HFFc6 (cell line): ENCODE measurements at places on chromosomes 7 and 10. TPM values are rescaled to one million over a fixed set of nuclear protein-coding genes. Genes with fewer than 3 reads are reported as not detected.
A peak's percentile ranks its signal among the peaks of the same experiment; 100 is the strongest.

GRCh38 chr10:70974351-70974901, 86.1 kb upstream of the PCBD1 start:
- peaks cover 29% of the 10 kb centered on the region for H3K27me3 ChIP-seq
- H3K4me3 ChIP-seq, result no peak overlapping the region
- peak; percentile 20 for DNase-seq
- H3K4me1 ChIP-seq, result no peaks in the 10 kb centered on the region
- no peak overlapping the region for H3K27ac ChIP-seq
- 0 out of 2 replicates have a peak, but pooled peaks cover 5% of the 10 kb centered on the region for H3K36me3 ChIP-seq

VWA2 gene
- total RNA-seq, result not detected in 2 replicates

- no peaks in the 10 kb centered on the region for H3K36me3 ChIP-seq
- H3K27ac ChIP-seq, result no peak overlapping the region
- H3K4me3 ChIP-seq, result no peak overlapping the region
- H3K4me1 ChIP-seq, result peaks cover 48% of the 10 kb centered on the region
- no peak for DNase-seq
Measured at GRCh38 chr10:109961174-109962001, 38.1 kb upstream of the XPNPEP1 start.

HOXA5 gene
- total RNA-seq, result 1.4 to 2.9 TPM (median 2.6 TPM) in 3 replicates

HABP2 gene
- not detected in 3 replicates for total RNA-seq

OR2A42 gene
- not detected in 3 replicates for total RNA-seq

DNA sequence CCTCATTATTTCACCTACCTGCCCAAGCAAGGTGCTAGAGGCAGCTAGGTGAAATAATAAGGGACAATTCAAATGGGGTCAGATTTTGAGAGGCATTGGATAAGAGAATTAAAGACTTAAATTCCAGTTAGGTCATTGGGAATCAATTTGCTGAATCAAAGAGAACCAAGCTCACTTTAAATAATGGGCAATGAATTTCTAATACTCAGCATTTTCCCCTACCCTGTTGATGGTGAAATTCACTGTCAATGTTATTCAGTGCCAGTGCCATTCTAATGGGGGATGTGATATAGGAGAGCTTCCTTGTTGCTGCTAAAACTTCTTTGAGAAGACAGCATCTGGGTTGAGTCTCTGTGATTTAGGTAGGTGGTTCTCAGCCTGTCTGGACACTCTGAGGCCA, 509.3 kb downstream of the PHTF2 start:
- H3K36me3 ChIP-seq, result no peaks in the 10 kb centered on the region
- no peak for DNase-seq
- no peaks in the 10 kb centered on the region; the same call in 1 of the 2 replicates for H3K27me3 ChIP-seq
- H3K27ac ChIP-seq, result no peak overlapping the region
- H3K4me1 ChIP-seq, result peaks cover 9% of the 10 kb centered on the region

GRCh38 chr10:124180044-124180745, 86.8 kb upstream of the CHST15 start:
- H3K27ac ChIP-seq, result no peak overlapping the region
- no peak for DNase-seq
- no peaks in the 10 kb centered on the region for H3K4me1 ChIP-seq
- H3K36me3 ChIP-seq, result no peaks in the 10 kb centered on the region
- peaks cover 17% of the 10 kb centered on the region for H3K27me3 ChIP-seq

TMEM184A gene
- total RNA-seq, result 1.5 and 1.6 TPM in 2 replicates

GRCh38 chr10:63711867-63712716, 190.9 kb downstream of the REEP3 start:
- H3K27ac ChIP-seq, result peak overlapping the region; percentile 62
- H3K4me3 ChIP-seq, result no peak overlapping the region
- H3K27me3 ChIP-seq, result no peaks in the 10 kb centered on the region; the same call in 1 of the 2 replicates
- peaks cover 60% of the 10 kb centered on the region for H3K4me1 ChIP-seq
- peak; percentile 97 for DNase-seq
